ENCODE measurements at places on chromosomes 3 and 15.

DNA sequence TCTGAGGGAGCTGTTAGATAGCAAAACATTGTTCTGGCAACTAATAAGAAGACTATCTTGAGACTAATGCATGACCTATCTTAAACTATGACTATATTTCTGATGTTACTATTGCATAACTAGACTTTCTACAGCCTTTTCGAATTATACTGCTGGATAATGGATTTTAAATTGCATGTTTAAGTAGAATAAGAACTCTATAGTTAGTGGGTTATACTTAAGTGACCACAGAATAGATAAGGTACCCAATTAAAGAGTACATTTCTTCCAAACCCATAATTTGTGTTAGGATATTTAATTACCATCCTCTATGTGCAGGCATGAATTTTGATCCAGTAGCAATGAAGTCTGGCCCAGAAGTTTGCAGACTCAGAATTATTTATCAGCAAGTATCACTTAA, 44.6 kb upstream of the SPPL2A start:
- no peak for DNase-seq

DNA sequence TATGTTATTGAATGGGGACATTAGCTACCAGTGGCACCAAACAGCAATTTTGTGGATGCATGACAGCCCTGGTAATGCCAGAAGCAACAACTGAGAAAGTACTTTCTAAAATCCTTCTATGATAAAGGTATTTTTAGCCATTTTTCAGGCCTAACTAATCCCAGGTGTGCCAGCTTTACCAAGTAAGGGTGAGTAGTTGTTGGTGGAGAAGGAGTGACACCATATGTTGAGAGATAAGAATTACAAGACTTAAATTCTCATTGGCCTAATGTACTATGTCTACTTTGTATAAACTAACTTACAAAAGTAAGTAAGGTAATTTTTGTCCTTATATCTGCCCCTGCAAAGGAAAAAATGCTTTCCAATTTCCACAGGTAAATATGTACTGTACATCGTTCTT, 4.1 kb upstream of the COX17 start:
- no peak for DNase-seq

- no peak for DNase-seq
Observed at GRCh38 chr3:142947799-142948575, 15.5 kb downstream of the PAQR9 start.

DNA sequence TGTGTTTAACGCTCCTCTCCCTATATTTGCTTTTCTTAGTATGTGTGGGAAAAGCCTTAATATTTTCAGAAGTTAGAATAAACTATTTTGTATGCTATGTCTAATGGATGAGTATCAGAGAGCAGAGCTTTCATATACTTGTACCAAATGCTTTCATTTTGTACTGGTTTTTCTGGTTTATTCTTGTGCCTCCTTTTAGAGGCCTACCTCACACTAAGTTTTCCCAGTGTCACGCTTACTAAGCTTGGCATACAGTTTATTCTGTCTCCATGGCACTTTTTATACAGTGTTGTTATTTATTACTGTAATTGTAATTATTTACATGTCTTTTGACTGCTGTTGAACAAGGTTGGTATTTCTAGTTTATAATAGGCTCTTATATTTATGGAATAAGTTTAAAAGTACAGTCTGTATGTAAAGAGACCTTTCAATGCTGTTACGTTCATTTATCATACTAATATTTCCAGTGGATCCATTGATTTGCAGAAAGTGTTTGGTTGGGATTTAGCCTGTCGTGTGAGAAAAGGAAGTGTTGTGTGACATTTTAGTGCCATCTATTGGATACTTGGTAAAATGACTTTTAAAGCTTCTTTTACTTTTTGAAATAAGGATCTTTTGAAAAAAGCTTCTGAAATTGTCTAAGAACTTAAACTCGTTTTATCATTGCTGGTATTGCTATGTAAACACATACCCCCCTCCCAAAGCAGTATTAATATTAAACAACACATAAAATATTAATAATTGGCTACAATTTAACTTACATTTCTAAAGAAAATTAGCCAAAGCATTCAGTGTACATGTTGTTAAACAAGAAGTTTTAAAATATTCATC, 5.2 kb upstream of the EBLN2 start:
- no peak for DNase-seq

GRCh38 chr3:171514466-171514865, 54.3 kb upstream of the TNIK start:
- no peak for DNase-seq

DNA sequence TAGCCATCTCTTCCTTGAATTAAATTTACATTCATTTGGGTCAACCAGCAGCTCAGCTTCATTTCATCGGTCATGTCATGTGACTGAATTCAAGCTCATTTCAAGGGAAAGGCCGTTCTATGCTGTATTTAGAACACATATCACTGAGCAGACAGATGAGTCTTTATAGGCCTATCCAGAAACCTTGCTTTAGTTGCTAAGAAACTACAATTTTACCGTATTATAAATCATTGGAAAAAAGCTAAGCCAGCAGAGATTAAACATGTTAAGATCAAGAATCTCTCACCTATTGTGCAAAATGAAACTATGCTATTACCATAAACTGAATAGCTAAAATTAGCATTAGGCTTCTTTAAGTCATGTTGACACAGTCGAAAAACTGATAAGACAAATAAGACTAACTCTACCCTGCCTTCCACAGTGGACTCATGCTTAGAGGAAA, 2.2 kb downstream of the NPTN start:
- DNase-seq = no peak

Measured in activated naive CD4-positive, alpha-beta T cell treated with anti-CD3 and anti-CD28 coated beads, Interleukin-2, amount 50 U/mL, for 72 hours (primary cell).